ENCODE measurements at places on chromosomes 2 and 18. TPM values are rescaled to one million over a fixed set of nuclear protein-coding genes. Genes with fewer than 3 reads are reported as not detected.

GRCh38 chr2:30372826-30373225, 74.2 kb upstream of the LCLAT1 start:
- H3K27me3 ChIP-seq, result no peaks in the 10 kb centered on the region
- H3K4me3 ChIP-seq, result no peak overlapping the region
- H3K27ac ChIP-seq, result no peak overlapping the region
- no peaks in the 10 kb centered on the region for H3K4me1 ChIP-seq

The KCNG3 gene
- 55.3 TPM for total RNA-seq

The DLGAP1 gene
- 7.0 TPM for total RNA-seq

The DLX1 gene
- total RNA-seq, result 1.1 TPM

The TMEM247 gene
- not detected for total RNA-seq

GRCh38 chr2:241609859-241610793, 26.8 kb downstream of the THAP4 start:
- H3K4me1 ChIP-seq, result peaks cover 7% of the 10 kb centered on the region
- peak; percentile 90 for DNase-seq
- H3K27ac ChIP-seq, result peak overlapping the region; percentile 86
- peaks cover 29% of the 10 kb centered on the region for H3K36me3 ChIP-seq
- peak overlapping the region; percentile 56 for H3K4me3 ChIP-seq
- H3K27me3 ChIP-seq, result no peaks in the 10 kb centered on the region

DNA sequence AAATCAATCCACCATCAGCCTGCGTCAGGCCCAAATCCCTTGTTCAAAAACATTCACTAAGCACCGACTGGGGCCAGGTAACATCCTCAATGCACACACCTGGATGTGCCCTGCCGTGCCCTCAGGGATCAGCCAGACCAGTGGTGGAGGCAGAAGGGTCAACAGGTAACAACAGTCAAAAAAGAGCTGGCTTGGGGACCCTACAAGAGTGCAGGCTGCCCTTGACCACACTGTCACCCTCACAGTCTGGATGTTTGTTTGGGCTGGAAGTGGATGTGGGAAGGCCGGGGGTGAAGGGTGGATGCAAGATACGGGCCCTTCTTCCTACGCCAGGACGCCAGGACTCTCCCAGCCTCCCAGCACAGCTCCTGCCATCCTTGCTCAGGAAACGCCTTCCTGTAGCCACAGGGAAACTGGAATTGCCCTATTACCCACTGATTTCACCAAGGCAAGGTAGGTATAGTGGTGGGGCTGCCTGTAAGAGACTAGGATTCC, 2.7 kb downstream of the BIN1 start:
- H3K27ac ChIP-seq, result peak overlapping the region; percentile 91
- peak; percentile 3 for DNase-seq
- no peak overlapping the region for H3K4me3 ChIP-seq

The AQP4 gene
- 9.3 TPM for total RNA-seq

The CRACDL gene
- total RNA-seq, result 79.1 TPM

GRCh38 chr2:70718241-70718640, 49.8 kb downstream of the ADD2 start:
- H3K36me3 ChIP-seq, result no peaks in the 10 kb centered on the region
- no peak overlapping the region for H3K4me3 ChIP-seq
- H3K27me3 ChIP-seq, result no peaks in the 10 kb centered on the region
- H3K4me1 ChIP-seq, result no peaks in the 10 kb centered on the region
- H3K27ac ChIP-seq, result no peak overlapping the region

The PDE1A gene
- total RNA-seq, result 12.9 TPM

GRCh38 chr2:106996171-106996769, 110.3 kb upstream of the ST6GAL2 start:
- no peak overlapping the region for H3K27ac ChIP-seq
- no peak overlapping the region for H3K4me3 ChIP-seq
- no peaks in the 10 kb centered on the region for H3K27me3 ChIP-seq
- peaks cover 12% of the 10 kb centered on the region for H3K4me1 ChIP-seq
- no peaks in the 10 kb centered on the region for H3K36me3 ChIP-seq

GRCh38 chr2:172976116-172976515, 99.5 kb upstream of the MAP3K20 start:
- peaks cover 7% of the 10 kb centered on the region for H3K27me3 ChIP-seq
- no peaks in the 10 kb centered on the region for H3K4me1 ChIP-seq
- H3K27ac ChIP-seq, result no peak overlapping the region
- DNase-seq, result peak; percentile 28

- no peak for DNase-seq
- H3K27me3 ChIP-seq, result no peaks in the 10 kb centered on the region
- no peaks in the 10 kb centered on the region for H3K4me1 ChIP-seq
- no peaks in the 10 kb centered on the region for H3K36me3 ChIP-seq
Measured at GRCh38 chr18:68406761-68407160, 308.1 kb downstream of the TMX3 start.

- H3K36me3 ChIP-seq, result no peaks in the 10 kb centered on the region
- no peak overlapping the region for H3K4me3 ChIP-seq
- no peak for DNase-seq
- peaks cover 28% of the 10 kb centered on the region for H3K4me1 ChIP-seq
- H3K27me3 ChIP-seq, result no peaks in the 10 kb centered on the region
Measured at GRCh38 chr2:112276954-112277353, 1.6 kb downstream of the ZC3H6 start.

The SLC8A1 gene
- total RNA-seq, result 96.3 TPM

DNA sequence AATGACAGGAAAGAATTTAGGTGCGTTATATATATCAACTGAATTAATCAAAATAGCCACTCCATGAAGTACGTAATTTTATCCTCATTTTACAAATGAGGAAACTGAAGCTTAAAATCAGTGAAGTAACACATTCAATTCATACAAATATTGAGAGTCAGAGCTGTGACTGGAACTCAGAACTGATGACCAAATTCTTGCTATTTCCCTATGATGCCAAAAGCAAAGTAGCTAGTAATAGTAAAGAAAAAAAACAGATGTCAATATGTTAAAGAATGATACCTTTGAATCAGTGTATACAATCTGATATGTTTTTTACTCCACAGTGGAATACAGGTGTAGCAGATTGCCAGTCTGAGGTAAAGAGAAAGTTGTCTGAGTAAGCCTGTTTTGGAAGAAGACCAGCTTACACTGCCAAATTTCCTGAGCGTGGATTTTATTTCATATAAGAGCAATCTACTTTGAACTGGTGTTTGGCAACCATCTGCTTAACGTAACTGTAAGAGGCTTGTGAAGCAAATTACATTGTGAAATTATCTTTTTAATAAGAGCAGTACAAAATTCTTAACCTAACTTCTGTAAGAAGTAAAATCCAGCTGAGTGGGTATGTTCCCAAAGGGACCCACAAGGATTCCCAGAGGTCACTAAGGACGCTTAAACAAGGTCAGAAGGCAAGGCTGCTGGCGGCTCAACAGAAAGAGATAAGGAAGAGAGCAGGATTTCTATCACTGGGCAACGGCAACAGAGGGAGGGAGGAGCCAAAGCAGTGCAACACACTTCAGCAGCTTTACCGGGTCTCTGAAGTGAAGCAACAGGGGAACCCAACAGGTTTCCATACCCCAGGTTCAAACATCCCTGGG, 85.6 kb downstream of the IKZF2 start:
- no peak overlapping the region for H3K27ac ChIP-seq
- DNase-seq, result peak; percentile 55
- H3K4me1 ChIP-seq, result peaks cover 6% of the 10 kb centered on the region
- H3K4me3 ChIP-seq, result peak overlapping the region; percentile 16
- H3K36me3 ChIP-seq, result no peaks in the 10 kb centered on the region

The CCDC141 gene
- total RNA-seq, result 1.2 TPM

DNA sequence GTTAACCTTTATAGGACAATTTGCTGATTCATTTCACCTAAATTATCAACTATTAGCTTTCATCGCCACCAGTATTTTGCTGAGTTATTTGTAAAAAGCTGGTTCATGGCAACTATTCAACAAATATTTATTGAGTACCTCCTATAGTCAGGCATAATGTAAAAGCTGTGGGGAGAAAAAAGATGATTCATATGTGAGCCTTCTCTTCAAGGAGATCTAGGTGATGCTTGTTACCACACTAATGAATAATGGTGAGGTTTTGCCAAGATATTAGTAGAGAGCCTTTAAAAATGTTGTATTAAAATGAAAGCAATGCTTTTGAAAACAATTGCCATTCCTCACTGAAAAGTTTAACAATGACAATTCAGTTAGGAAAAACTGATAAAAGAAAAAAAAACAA, 187.8 kb downstream of the ANKRD44 start:
- no peak for DNase-seq
- H3K4me3 ChIP-seq, result no peak overlapping the region
- no peaks in the 10 kb centered on the region for H3K27me3 ChIP-seq

The SP5 gene
- total RNA-seq, result 1.2 TPM

DNA sequence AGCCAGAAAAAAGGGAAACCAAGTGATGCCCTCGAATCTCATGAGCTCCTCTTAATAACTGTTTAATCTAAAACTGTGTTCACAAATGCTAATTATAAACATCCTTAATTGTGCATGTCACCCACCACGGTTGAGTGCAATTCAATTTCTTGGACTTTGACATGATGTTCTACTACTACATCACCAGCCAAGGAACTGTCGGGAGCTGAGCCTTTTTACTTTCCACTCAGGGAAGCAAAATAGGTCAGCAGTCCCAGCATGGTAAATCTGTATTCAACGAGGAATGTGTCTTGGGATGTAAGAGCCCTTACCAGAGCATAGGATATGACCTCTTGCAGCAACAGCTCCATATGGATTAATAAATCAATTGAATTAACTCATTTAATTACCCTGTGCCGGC, 20.8 kb upstream of the REG3G start:
- no peaks in the 10 kb centered on the region for H3K27me3 ChIP-seq
- no peak for DNase-seq
- no peaks in the 10 kb centered on the region for H3K4me1 ChIP-seq
- no peak overlapping the region for H3K27ac ChIP-seq
- no peaks in the 10 kb centered on the region for H3K36me3 ChIP-seq

The MC4R gene
- not detected for total RNA-seq

The IL1RL1 gene
- total RNA-seq, result 29.4 TPM

The RNF125 gene
- 3.0 TPM for total RNA-seq

DNA sequence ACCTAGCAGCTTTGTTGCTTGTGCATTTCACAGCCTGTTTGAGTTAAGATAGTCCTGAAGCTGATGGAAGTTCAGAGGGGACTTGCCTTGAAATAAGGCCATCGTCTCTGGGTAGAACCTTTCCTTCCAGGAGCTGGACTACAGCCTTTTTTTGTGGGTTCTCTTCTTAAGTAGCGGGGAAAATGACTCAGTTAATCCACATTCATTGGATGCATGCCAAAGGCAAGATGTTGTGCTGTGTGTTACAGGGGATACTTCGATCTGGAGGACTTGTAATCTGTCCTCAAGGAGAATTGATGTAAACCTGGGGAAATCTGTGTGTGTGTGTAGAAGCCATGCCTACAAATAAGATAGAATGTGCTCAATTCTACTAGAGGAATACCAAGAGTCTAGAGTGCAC, 46.8 kb downstream of the RPIA start:
- H3K27me3 ChIP-seq, result no peaks in the 10 kb centered on the region
- no peak overlapping the region for H3K4me3 ChIP-seq
- no peak for DNase-seq
- peaks cover 27% of the 10 kb centered on the region for H3K4me1 ChIP-seq
- H3K36me3 ChIP-seq, result peaks cover 64% of the 10 kb centered on the region
- H3K27ac ChIP-seq, result peak overlapping the region; percentile 14

- no peak overlapping the region for H3K4me3 ChIP-seq
- peaks cover 10% of the 10 kb centered on the region for H3K4me1 ChIP-seq
- no peak for DNase-seq
- no peaks in the 10 kb centered on the region for H3K27me3 ChIP-seq
- H3K27ac ChIP-seq, result no peak overlapping the region
Measured at GRCh38 chr2:160144280-160144990, 55.6 kb downstream of the ITGB6 start.

The LONRF2 gene
- 6.5 TPM for total RNA-seq

- H3K27me3 ChIP-seq, result no peaks in the 10 kb centered on the region
- H3K36me3 ChIP-seq, result no peaks in the 10 kb centered on the region
- H3K4me3 ChIP-seq, result no peak overlapping the region
Measured at GRCh38 chr2:147297820-147298219, 547.0 kb upstream of the ACVR2A start.

- H3K4me1 ChIP-seq, result peaks cover 69% of the 10 kb centered on the region
- DNase-seq, result peak; percentile 80
- no peak overlapping the region for H3K4me3 ChIP-seq
- peaks cover 42% of the 10 kb centered on the region for H3K36me3 ChIP-seq
- peak overlapping the region; percentile 89 for H3K27ac ChIP-seq
- H3K27me3 ChIP-seq, result no peaks in the 10 kb centered on the region
Measured at GRCh38 chr18:12001421-12001820, 20.1 kb downstream of the IMPA2 start.

DNA sequence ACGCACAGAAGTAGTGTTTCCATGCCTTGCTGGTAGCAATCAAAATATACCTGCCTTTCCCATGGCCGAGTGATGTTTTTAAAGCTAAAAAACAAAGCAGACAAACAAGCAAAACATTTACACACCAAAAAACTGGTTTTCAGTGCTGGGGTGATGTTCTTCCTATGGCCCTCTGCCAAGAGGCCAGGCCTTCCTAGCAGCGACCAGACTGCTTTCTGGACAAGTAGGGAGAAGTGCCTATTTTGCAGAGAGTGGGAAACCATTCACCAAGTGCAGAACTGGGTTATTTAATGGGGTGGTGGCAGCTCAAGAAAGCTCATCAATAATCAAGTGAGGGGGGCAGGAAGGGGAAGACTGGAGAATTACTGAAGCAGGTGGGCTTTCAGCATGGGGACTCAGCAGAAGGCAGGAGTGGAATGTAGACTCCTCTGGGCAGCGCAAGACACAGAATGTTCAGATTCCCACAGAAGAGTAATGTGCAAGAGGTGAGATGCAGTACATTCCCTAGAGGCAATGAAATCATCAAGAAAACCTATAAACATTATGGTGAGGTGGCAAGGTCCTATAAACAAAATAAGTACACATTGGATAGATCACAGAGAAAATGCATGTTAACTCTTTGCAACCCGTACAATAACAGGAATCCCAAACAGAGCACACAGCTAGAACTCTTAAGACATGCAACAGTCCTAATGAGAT, 44.0 kb downstream of the CPO start:
- H3K36me3 ChIP-seq, result no peaks in the 10 kb centered on the region
- H3K27me3 ChIP-seq, result no peaks in the 10 kb centered on the region
- no peak overlapping the region for H3K27ac ChIP-seq

GRCh38 chr2:4420032-4420431, 716.7 kb downstream of the DCDC2C start:
- H3K27ac ChIP-seq, result no peak overlapping the region
- H3K4me1 ChIP-seq, result no peaks in the 10 kb centered on the region
- H3K36me3 ChIP-seq, result no peaks in the 10 kb centered on the region
- DNase-seq, result no peak

DNA sequence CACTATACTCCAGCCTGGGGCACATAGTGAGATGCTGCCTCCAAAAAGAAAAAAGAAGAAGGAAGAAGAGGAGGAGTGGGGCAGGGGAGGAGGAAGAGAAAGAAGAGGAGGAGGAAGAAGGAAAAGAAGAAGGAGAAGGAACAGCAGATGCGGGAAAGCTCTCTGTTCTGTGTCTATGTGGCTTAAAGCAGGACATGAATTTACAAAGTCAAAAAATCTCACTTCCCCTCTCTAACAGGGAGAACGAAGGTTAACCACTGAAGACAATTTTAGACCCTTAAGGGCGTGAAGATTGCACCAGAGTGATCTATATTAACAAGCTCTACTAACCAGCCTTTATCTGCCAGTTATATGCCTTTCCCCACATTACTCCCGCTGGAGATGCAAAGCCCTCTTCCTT, 258.9 kb downstream of the METTL4 start:
- H3K4me1 ChIP-seq, result no peaks in the 10 kb centered on the region
- no peaks in the 10 kb centered on the region for H3K27me3 ChIP-seq
- H3K4me3 ChIP-seq, result no peak overlapping the region

All from stomach (tissue), 19 donors.